ENCODE measurements at places on chromosomes 4 and X.

- no peak for DNase-seq
Observed at GRCh38 chrX:150225266-150225665, 137.9 kb upstream of the MAMLD1 start.

GRCh38 chr4:65656008-65656407 lies 14.3 kb downstream of the EPHA5 start:
- DNase-seq: no peak

DNA sequence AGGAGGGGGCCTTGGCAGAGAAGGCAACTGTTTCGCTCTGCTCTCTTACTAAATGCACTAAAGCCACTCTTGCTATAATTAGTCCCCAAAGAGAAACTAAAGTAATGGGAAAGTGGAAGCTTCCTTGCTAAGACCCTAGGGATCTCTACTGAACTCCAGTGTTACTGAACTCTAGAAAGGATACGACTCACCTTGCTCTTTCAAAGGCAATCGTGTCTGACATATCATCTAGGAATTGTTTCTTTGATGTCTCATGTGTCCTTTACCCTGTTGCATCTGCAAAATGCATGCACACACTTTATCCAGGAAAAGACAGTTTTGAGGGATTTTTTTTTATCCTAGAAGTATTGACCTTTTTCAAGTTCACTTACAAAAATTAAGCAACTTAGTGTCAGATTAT lies 148.1 kb upstream of the FAM9B start:
- DNase-seq: no peak

DNA sequence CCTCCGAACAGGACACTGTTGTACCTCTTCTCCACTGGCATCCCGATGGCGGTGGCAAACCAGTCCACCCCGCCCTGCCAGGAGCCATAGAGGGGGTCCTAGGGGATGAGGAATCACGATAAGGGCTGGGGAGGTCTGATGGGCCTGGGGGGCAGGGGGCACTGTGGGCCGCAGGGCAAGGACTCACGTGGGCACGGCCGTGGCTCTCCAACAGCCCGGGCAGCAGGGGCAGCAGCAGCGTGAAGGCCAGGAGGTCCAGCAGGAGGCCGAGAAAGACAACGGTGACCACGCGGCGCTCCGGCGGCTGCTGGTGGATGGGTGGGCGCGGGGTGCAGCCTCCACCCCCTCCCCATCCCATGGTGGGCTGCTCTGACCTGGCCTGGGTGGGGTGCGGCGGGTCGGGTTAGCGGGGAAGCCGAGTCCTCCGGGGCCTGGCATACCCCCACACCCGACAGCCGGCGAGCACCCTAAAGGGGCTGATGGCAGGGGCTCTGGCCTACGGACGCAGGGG lies 29.6 kb downstream of the NOP14 start:
- DNase-seq: no peak

DNA sequence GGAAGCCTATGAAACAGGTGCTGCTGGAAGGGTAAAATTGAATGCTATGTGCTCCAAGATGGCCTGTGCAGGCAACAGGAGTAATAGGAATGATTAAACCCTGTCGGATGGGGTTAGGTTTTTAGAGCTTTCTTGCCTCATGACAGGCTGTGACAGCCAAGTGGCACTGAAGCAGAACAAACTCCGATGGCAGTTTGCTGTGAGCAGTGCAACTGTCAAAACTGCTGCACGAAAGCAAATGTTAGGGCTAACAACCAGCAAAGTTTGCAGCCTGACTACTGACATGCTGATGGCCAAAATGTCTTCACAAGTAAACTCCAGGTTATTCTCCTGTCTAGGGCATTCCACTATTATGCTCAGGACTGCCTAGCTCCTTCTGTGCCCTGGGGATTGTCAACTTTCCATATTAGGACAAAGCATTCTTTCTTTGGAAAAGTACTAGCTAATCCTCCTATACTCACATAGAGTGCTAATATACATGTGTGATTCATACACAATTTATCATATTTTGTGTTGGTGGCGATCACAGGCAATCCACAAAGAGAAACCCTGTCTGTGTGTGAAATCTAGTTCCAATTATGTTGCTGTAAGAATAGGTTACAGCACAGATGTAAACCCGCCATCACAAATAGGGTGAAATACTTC lies 486.6 kb upstream of the TENM3 start:
- no peak for DNase-seq

- no peak for DNase-seq
Observed at GRCh38 chr4:127097061-127097460, 535.7 kb upstream of the INTU start.

- no peak for DNase-seq
Observed at GRCh38 chr4:151192556-151193235, 84.3 kb upstream of the PRSS48 start.

DNA sequence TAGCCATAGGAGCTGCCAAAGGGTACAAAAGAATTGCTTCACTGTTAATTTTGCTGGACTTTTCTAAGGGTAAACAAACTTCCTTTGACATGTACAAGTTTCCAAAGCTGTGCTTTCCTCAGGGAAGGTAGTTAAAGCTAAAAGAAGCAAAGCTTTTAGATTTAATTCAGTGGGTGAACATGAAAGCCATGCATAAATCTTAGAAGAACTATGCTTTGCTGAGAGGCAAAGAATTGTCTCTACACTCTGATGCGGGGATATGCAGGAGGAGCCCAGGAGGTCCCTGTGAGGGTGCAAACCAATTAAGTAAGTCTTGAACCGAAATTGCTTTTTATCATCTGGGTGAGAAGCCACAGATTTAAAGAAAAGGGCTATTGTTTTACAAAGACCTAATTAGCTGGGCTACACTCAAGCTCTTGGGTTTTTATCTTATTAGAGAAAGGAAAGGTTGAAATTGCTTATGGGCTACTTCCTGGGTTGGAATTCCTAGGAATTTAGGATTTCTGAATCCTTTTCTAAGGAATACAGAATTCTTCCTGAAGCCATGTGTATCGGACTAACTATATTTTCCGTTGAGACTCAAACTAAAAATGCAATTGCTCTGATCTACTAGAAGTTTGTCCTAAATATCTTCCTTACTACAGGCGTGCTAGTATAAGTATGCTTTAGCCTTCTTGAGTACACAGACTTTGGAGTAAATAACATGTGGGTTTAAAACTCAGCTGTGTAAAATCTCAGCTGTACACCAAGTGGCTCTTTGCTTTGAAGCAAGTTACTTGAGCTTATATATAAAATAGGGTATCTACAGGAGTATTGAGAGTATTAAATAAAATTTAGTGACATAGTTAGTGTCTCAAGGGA lies 188.4 kb upstream of the ANK2 start:
- DNase-seq: no peak
